HuH-7 (cell line): ENCODE measurements at places on chromosomes 5 and 9.

- no peak for DNase-seq
These were observed 39.8 kb upstream of the PITX1 start for GRCh38 chr5:135073761-135074345.

DNA sequence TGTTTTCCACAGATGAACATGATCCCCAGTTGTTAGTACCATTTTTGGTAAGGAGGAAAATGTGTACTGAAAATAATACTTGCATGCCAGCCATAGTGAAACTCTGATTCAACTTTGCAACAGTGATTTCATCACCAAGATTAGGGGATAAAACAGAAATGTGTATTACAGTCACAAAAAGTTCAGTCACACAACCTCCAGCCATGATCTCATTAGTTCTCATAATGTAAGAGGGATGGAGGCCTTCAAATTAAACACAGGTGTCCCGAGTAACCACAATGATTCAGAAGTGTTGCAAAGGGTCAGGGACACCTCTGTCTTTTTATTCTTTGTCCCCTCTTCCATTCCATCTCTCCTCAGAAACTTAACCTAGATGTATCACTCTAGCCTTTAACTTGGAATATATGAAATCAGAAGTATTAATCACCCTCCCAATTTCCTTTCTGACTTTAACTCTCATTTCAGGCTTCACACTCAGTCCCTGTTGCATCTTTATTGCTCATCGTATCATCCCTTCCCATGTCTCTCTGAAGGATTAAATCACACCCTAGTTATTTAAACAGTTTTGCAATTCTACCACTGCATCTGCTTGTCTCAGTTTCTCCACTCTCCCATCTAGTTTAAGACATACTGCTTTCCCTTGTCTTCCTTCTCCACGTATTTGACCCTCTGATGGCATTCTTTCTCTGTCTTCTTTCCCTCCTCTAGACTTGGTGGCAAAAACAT, 291.2 kb downstream of the ADAMTS6 start:
- DNase-seq = no peak

GRCh38 chr5:177435847-177436536, 9.5 kb downstream of the GRK6 start:
- no peak for DNase-seq

- no peak for DNase-seq
These were observed 83.8 kb downstream of the WWC1 start for GRCh38 chr5:168375214-168375613.

DNA sequence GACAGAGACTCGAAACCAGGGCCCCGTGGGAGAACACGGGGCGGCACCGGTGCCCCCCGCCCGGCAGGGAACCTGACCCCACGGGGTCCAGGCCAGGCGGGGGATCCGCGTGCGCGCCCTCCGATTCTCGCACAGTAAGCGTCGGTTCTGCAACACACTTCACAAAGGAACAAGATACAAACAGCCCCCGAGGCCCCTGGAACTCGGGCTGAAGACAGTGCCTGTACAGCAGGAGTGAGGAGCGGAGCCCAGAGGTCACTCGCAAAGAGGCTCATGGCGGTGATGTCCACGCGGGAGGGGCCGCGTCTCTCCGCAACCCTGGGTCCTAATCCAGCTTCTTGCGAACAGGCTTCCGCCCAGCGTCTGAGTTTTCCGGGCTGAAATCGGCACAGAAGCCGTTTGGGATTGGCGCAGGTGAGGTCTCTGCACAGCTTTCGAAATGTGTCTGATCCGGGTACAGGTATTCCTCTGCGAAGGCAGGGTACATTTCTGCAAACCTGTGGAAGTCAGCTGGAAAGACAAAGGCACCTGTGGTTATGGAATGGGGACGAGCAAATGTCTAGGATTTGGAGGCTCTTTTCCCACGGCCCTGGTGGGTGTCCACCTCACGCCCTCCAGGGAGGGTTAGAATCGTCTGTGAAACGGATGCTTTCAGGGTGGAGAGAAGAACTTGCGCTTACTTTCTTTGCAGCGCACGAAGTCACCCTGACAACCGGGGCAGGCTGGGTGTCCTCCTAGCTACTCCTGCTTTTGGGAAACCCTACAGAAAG, 18.3 kb upstream of the SLC6A3 start:
- no peak for DNase-seq

GRCh38 chr5:34656700-34657273, 659 bp downstream of the RAI14 start:
- peak; percentile 50 for DNase-seq

DNA sequence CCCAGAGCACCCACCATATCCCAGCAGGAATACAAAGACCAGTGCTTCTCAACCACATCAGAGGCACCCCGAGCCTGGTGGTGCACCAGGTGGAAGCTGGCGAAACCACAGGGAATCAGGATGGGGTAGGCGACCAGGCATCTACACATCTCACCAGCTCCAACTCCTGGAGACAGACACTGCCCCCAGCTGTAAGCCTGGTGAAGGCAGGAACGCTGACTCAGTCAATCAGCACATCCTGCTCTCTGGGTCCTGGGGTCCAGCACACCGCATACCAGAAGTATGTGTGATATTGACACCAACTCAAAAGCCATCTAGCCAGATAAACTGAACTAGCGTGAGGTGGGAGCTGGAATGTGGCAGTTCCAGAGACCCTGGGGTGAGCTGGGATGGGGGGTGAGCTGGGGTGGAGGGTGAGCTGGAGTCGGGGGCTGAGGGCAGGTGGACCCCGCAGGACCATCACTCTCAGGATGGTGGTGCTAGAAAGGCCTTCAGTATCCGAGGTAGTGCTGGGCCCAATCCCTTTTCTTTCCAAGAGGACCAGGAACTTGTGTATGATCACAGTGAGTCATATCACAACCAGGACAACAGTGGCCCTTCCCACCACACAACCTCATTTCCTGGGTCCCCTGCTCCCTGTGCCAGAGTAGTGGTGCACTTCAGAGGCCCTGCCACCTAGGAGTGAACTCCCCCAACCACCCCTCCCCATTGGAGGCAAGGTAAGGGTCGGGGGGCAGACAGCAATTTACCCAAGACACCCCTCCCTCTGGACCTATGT, 2.5 kb downstream of the DBN1 start:
- DNase-seq = no peak

- peak; percentile 53 for DNase-seq
These were observed 8.2 kb upstream of the EPB41L4B start for GRCh38 chr9:109328978-109329637.

GRCh38 chr5:74294231-74294705, 346.3 kb downstream of the ENC1 start:
- DNase-seq = no peak

- peak; percentile 85 for DNase-seq
These were observed 70.0 kb upstream of the KLF9 start for GRCh38 chr9:70484232-70485130.

DNA sequence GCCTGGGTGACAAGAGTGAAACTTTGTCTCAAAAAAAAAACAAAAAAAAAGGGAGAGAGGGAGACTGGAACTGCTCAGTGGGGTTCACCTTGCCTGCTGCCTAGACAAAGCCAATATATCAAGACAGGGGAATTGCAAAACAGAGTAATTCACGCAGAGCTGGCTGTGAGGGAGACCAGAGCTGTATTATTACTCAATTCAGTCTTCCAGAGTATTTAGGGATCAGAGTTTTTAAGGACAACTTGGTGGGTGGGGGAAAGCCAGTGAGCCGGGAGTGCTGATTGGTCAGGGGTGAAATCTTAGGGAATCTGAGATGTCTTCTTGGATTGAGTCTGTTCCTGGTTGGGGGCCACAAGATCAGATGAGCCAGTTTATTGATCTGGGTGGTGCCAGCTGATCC, 25.6 kb upstream of the SPIN1 start:
- no peak for DNase-seq

- no peak for DNase-seq
These were observed 207.0 kb downstream of the DMAC1 start for GRCh38 chr9:7592321-7593316.

GRCh38 chr9:78994471-78994870, 577.3 kb upstream of the TLE4 start:
- no peak for DNase-seq

GRCh38 chr5:151691706-151692105, 5.0 kb upstream of the SPARC start:
- DNase-seq = no peak

DNA sequence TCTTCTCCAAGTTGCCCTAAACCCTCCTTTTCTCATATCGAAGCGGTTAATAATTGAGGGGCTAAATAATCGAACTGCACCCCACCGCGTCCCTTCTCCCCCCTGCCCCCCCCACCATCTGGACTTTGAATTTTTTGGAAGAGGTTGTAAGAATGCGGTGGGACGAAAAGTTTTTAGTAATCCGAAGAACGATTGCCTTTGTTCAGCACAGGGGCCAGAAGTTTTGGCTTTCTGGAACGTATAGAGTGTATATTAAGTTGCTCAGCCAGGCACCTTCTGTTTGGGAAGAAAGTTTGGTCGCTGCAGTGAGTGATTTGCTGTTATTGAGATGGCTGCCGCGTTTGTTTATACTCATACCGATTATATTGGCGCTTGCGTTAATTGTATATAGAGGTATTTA, 518 bp downstream of the ERBIN start:
- no peak for DNase-seq

DNA sequence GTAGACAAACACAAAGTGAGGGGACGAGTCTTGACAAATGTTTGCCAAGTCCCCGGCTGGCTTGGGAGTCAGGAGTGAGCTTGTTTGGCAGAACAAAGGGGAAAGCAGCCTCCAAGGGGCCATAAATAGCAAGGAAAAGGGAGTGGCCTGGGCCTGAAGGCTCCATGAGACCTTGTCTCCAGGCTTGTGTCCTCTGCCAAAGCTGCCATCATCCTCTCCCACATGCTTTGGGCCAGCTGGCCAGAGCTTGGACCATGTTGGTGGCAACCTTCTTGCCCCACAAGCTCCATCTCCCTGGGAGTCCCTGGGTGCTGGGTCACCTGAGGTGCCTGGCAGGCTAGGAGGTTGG, 13.3 kb upstream of the PITX1 start:
- no peak for DNase-seq

GRCh38 chr9:94666364-94667099, 27.2 kb upstream of the FBP1 start:
- DNase-seq = no peak

- peak; percentile 68 for DNase-seq
These were observed 1.7 kb downstream of the MYORG start for GRCh38 chr9:34374905-34375552.

DNA sequence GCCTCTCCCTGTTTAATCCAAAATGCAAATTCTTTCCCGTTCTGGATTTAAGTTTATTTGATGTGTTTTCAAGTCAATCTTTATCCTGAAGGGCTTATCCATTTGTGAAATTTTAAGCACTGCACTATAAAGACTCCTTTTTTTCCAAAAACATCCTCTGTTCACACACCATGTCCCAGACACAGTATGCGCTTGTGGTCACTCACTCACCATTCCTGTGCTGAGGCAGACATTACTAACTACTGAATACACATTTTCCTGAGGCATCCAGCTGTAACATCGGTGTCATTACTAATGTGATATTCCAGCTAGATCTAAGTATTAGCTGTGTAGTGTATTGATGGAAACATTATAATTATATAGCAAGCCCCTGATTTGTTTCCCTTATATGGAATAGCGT, 298.4 kb downstream of the KCTD16 start:
- no peak for DNase-seq

- no peak for DNase-seq
These were observed 194.8 kb upstream of the SLC30A5 start for GRCh38 chr5:68898951-68899471.

DNA sequence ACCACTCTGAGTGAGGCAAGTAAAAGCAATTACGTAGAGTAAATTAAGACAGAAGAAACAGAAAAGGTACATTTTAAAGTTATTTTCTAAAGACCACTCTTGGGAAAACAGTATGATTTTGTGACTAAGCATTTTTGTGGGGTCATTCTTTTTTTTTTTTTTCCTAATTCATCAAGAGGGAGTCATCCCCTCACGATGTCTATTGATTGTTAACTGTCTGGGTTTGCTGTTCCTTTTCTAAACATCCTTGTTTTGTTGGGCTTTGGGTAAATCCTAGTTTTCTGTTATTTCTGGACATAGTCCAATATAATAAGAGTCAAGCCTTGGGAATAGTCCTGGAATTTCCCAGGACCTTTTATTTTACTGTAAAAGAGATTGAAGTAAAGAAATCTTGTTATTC, 63.8 kb downstream of the ANKRD55 start:
- DNase-seq = no peak

GRCh38 chr9:98732801-98733200, 24.1 kb upstream of the GABBR2 start:
- no peak for DNase-seq

- DNase-seq = no peak
These were observed at the start of gene CCDC187 for GRCh38 chr9:136303825-136304416. TSS of gene CCDC187 (minus strand) at chr9:136304094. CDS start at chr9:136303830, 264 bp downstream.
